ENCODE measurements at places on chromosomes 6 and 20.

GRCh38 chr20:58538752-58539151 lies 23.6 kb upstream of the APCDD1L start:
- no peak for DNase-seq
- no peaks in the 10 kb centered on the region for H3K27me3 ChIP-seq
- no peaks in the 10 kb centered on the region for H3K4me1 ChIP-seq
- no peaks in the 10 kb centered on the region for H3K36me3 ChIP-seq

GRCh38 chr20:9276966-9277468 lies 208.1 kb downstream of the PLCB4 start:
- no peak for DNase-seq
- H3K36me3 ChIP-seq, result no peaks in the 10 kb centered on the region
- no peak overlapping the region for H3K27ac ChIP-seq
- no peaks in the 10 kb centered on the region for H3K27me3 ChIP-seq
- H3K4me1 ChIP-seq, result no peaks in the 10 kb centered on the region

GRCh38 chr20:62240020-62240685 lies 1.8 kb downstream of the OSBPL2 start:
- no peak for DNase-seq
- peaks cover 22% of the 10 kb centered on the region for H3K4me1 ChIP-seq
- no peaks in the 10 kb centered on the region for H3K27me3 ChIP-seq
- H3K27ac ChIP-seq, result peak overlapping the region; percentile 26

DNA sequence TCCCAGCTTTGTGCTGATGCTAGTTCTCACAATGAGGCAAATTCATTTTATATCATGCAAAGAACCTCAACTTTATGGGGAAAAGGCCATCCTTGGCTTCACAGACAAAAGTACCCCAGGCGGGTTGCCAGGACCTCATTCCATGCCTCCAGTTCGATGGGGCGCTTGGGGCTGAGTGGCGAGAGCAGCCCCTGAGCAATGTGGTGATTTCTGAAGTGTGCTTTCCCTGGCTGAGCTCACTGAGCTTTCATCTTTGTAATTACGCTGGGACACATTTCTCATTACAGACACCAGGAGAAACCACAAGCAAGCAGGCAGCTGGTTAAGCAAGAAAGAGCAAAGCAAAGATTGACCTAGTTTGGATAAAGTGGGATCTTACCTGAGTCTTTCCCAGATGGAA lies 301.5 kb upstream of the CDH4 start:
- no peak overlapping the region for H3K4me3 ChIP-seq
- no peaks in the 10 kb centered on the region for H3K27me3 ChIP-seq
- H3K27ac ChIP-seq, result no peak overlapping the region
- H3K36me3 ChIP-seq, result no peaks in the 10 kb centered on the region
- H3K4me1 ChIP-seq, result no peaks in the 10 kb centered on the region
